ENCODE measurements at places on chromosomes 13 and 19.
A peak's percentile ranks its signal among the peaks of the same experiment; 100 is the strongest.

DNA sequence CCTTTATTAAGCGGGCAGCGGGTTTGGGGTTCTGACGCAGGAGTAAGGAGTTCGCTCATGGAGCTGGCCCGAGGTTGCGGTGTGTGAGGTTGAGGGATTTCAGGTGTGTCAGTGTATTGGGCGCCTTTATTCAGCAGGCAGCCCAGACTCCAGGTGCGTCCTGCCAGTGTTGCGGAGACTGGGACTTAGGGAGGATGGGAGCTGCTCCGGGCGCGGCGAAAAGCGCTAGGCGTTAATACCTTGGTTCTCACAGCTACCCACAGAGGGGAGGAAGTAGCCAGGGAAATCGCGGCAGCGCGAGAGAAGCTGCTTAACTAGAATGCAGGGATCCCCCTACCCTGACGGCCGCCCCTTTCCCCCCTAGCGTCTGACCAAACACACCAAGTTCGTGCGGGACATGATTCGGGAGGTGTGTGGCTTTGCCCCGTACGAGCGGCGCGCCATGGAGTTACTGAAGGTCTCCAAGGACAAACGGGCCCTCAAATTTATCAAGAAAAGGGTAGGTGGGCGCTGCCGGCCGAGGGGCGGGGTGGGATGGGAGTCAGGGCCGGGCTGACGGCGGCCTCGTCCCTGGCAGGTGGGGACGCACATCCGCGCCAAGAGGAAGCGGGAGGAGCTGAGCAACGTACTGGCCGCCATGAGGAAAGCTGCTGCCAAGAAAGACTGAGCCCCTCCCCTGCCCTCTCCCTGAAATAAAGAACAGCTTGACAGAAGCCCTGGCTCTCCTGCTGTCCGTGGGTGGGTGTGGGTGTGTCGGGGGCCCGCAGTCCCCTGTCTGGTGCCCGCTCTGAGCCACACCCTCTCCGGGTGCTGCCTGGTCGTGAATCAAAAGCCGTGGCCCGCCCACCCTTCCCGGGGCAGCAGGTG lies 1.1 kb downstream of the RPL36 start:
- DNase-seq: peak; percentile 57

- no peak for DNase-seq
These were observed 34.3 kb upstream of the TPM4 start for GRCh38 chr19:16041991-16042386.

DNA sequence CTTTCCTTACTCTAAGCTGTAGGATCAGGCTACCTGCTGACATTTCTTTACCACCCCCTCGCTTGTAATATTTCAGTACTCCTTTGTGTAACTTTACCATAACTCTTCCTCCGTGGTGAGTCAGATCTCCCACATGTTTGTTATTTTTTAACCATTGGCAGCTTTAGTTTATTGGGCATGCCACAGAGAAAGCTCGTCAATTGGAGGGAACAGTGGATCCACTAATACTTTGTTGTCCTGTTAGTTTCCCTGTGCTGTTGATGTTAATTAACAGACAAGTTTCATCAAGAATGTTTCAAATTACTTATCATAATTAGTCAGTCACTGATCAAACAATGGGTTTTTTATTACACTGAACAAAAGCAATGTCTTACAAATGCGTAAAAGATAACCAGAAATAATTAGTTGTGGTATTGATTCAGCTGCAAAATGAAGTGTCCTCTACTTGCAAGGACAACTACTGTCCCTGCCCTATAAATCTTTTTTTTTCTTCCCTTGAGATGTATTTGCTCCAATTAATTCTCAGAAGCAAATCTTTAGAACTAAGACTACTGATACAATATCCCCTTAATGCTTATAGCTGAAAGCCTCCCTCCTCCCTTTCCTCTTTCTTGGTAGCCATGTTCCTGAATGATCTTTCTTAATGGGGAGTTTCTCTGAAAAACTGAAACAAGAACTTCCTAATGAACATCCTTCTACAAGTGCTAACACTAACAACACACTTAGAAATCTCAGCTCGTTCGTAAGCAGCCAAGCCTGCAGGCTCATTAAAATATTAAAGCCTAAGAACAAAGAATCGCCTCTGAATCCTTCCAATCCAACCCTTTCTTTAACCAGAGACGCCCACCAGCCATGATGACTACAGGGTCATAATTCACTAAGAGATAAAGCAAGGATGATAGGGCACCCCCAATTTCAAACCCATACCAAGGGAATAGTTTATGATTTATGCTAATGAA lies 22.2 kb downstream of the EFNB2 start:
- no peak for DNase-seq

DNA sequence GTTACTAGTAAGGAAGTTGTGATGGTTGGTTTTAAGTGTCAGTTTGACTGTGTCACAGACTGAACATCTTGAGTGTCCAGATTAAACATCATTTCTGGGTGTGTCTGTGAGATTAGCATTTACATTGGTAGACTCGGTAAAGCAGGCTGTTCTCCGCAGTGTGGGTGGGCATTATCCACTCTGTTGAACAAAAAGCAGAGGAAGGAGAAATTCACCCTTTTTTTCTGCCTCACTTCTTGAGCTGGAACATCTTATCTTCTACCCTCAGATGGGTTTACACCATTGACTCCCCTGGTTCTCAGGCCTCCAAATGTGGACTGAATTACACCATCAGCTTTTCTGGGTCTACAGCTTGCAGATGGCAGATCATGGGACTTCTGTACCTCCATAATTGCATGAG lies 63.7 kb upstream of the ZDHHC20 start:
- DNase-seq: no peak

GRCh38 chr19:18730885-18731513 lies 47.5 kb downstream of the CRTC1 start:
- no peak for DNase-seq

DNA sequence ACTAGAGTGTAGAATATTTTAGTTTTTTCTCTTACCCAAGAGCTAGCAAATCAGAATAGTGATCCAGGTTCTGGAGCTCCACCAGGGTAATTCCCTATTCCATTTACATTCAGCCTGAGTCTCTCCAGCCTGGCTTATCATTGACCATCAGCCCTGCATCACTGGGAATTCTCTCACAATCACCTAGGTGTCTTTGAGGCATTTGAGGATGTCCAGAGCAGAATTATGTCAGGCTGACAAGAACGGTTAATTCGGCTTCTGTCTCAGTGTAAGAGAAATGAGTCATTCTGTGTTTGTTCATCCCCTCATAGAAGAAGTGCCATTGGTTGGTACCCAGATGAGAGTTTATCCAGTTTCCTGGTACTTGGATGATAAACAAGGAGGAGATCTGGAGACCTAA lies 180.5 kb downstream of the ZNF737 start:
- no peak for DNase-seq

DNA sequence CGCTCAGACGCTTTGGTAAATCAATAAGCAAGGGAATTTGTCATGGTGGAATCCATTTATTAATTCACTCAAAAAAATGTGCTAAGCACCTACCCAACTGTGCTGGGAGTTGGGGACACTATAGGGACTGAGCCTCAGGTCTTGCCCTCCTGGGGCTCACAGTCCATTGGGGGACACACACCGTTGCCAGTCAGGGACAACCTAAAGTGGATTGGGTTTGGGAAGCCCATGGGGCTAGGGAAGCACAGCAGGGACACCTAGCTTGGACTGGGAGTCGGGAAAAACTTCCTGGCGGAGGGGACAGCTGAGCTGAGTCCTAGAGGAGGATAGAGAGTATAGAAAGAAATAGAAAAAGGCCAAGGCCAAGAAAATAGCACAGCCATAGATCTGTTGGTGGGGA lies 8.5 kb downstream of the FOSB start:
- DNase-seq: no peak

- peak; percentile 60 for DNase-seq
These were observed 4.8 kb downstream of the EMP3 start for GRCh38 chr19:48330012-48330681.

GRCh38 chr13:95220611-95221010 lies 80.6 kb downstream of the ABCC4 start:
- DNase-seq: no peak

DNA sequence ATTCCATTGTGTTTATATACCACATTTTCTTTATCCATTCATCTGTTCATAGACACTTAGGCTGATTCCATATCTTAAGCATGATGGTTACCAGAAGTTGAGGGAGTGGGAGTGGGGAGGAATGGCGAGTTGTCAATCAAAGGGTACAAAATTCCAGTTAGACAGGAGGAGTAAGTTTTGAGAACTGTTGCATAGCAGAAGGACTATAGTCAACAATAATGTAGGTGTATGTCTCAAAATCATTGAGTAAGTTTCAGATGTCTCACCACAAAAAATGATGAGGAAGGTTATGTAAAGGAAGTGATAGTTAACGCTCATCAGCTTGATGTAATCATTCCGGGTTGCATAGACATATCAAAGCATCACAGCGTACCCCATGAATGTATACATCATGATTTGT lies 4.6 kb upstream of the UBL3 start:
- no peak for DNase-seq

DNA sequence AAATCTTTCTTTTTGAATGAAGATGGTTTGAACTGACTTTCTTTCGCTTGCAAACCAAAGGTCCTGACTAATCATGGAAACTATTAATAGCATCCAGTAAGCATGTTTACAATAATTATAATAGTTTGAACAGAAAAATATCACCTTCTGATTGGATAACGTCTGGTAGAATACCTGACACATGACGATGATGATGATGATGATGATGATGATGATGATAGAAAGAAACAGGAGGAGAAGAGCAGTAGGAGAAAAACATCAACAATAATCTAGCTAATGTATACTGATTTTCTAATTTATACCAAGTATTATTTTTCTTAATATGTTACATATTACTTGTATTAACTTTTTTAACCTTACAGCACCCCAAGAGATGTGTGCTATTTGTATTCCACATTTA lies 157.5 kb upstream of the SPRY2 start:
- DNase-seq: no peak

GRCh38 chr13:72253754-72254153 lies 386.8 kb upstream of the DACH1 start:
- DNase-seq: no peak

GRCh38 chr19:55350620-55351315 lies 3.8 kb downstream of the COX6B2 start:
- DNase-seq: no peak

DNA sequence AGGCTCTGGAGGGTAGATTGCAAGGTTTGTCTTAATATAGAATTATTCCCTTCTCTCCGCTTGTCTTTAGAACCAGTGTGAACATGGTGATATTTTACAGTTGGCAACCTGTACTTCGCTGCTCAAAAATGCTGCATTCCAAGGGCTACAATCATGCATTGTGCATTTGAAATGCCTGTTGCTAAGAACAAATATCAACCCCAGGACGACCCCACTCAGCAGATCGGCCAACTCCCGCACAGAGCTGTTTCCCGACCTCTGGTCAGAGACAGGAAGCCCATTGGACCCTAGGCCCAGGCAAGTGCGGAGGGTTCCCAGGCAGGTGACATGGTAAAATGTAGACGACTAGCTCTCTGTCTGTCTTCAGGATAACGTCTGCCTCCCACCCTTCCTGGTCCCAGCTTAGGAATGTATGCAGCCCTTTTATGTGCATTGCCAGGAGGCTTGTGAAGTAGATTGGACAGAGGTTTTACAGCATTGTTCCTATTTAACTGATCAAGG lies 263.5 kb downstream of the FOXO1 start:
- DNase-seq: no peak

- peak; percentile 26 for DNase-seq
These were observed 49.5 kb downstream of the CRYL1 start for GRCh38 chr13:20475927-20476691.

GRCh38 chr19:28504139-28504538 lies 708.8 kb downstream of the UQCRFS1 start:
- no peak for DNase-seq

- DNase-seq: no peak
These were observed 21.4 kb upstream of the MICU2 start for GRCh38 chr13:21625366-21625765.

GRCh38 chr19:277581-278165 lies 13.5 kb downstream of the PLPP2 start:
- no peak for DNase-seq

- no peak for DNase-seq
These were observed 419.2 kb downstream of the FGF9 start for GRCh38 chr13:22090106-22090505.

GRCh38 chr13:30408319-30409101 lies 13.8 kb upstream of the UBE2L5 start:
- peak; percentile 81 for DNase-seq

- DNase-seq: no peak
These were observed 703.7 kb downstream of the UQCRFS1 start for GRCh38 chr19:28509079-28509895.

DNA sequence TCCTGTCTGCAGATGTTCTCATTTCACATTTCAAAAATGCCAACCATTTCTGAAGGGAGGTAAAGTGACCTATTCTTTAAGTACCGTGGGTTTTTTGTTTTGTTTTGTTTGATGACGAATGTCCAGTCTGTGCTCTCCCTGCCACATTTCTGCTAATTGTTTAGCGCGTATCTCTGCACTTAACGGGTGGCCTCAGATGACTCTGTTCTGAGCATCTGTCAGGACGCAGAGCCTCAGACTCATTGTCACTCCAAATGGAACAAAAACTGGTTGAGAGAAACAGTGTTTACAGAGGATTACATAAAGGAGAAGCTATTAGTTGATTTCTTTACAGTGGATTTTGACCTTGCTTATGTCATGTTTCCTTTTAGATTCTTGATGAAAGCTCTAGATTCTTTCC lies 23.7 kb downstream of the TPP2 start:
- DNase-seq: no peak

DNA sequence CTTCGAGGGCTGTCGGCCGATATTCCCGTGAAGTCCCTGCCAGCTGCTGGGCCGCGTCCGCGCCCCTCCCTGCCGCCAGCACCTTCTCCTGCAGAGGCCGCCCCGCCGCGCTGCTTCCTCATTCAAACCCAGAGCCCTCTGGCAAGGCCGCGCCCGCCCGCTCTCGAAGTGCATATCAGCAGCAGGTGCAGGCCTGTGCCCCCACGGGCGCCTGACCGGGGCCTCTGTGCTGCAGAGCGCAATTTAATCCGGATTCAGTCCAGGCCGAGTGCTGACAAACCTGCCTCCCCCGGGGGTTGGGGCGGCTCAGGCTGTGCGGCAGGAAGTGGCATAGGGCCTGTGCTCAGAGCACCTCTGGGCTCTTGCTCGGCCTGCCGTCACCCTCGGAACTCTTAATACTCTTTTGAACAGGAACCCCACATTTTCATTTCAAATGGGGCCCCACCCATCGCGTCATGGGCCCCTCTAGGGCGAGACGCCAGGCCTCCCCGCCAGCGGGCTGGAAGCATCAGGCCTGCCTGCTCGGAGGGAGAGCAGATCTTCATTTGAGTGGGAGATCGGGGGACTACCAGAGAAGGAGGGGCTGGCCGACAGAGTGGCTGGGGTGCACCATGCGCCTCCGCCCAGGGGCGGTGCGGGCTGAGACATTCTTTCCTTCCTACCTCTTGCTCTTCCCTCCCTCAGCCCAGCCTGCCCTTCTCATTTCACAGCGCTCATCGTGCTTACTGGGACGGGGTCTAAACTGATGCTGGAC lies 125.7 kb downstream of the TNFRSF19 start:
- peak; percentile 44 for DNase-seq

GRCh38 chr19:17646441-17646840 lies 41.7 kb downstream of the UNC13A start:
- no peak for DNase-seq

GRCh38 chr19:44684892-44685863 lies 13.8 kb upstream of the CEACAM16 start:
- no peak for DNase-seq
